Stromal cell of bone marrow (primary cell): ENCODE measurements at places on chromosomes 5 and 9.

GRCh38 chr5:80761176-80761575, 106.4 kb upstream of the DHFR start:
- no peak for DNase-seq

GRCh38 chr5:172096207-172096940, 89.9 kb upstream of the FBXW11 start:
- no peak for DNase-seq

- DNase-seq, result no peak
These were observed 1.3 kb upstream of the OR13J1 start for GRCh38 chr9:35871545-35871944.

DNA sequence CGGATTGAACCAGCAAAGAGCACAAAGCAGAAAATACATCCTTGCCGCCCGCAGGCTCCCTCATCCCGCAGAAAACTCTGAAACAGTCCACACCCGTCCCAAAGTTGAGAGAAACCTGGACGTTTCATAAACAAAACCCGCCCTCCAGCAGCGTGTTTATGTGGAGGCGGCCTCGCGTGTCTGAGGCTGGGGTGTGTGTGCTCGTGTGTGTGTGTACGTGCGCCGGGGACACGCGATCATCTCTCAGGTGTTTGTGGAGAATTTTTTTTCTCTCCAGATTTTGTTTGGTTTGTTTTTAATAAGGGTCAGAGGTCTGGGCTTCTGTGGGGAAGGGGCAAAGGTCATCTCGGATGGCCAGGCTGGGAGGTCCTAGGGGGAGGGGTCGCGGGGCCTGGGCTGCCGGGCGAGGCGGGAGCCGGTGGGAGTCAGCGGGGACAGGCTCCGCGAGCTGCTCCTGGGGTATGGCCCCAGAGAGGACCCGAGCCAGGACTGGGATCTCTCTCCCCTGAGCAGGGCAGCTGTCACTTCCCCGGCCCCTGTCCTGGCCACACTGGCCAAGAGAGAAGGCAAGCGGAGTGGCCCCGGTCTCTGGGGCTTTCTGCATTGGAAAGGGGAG, 206.4 kb downstream of the C9orf50 start:
- DNase-seq, result no peak

GRCh38 chr9:33917036-33917435, 100.1 kb downstream of the UBE2R2 start:
- DNase-seq, result no peak

GRCh38 chr5:91206734-91207133, 176.4 kb downstream of the ARRDC3 start:
- peak; percentile 68 for DNase-seq

- no peak for DNase-seq
These were observed 60.0 kb downstream of the SHB start for GRCh38 chr9:38009035-38009501.

- no peak for DNase-seq
These were observed 17.9 kb upstream of the EGFL7 start for GRCh38 chr9:136644593-136645351.

- DNase-seq, result no peak
These were observed 2.1 kb downstream of the ARSI start for GRCh38 chr5:150300496-150301169.

- no peak for DNase-seq
These were observed 18.1 kb downstream of the TCF7 start for GRCh38 chr5:134132372-134133187.

GRCh38 chr5:97364731-97365130, 181.7 kb upstream of the RIOK2 start:
- no peak for DNase-seq

GRCh38 chr9:124415852-124416484, 726 bp upstream of the PSMB7 start:
- DNase-seq, result no peak

GRCh38 chr9:105064248-105065097, 136.5 kb upstream of the ABCA1 start:
- DNase-seq, result peak; percentile 93

GRCh38 chr5:55338810-55339243, 31.0 kb downstream of the MTREX start:
- DNase-seq, result no peak

DNA sequence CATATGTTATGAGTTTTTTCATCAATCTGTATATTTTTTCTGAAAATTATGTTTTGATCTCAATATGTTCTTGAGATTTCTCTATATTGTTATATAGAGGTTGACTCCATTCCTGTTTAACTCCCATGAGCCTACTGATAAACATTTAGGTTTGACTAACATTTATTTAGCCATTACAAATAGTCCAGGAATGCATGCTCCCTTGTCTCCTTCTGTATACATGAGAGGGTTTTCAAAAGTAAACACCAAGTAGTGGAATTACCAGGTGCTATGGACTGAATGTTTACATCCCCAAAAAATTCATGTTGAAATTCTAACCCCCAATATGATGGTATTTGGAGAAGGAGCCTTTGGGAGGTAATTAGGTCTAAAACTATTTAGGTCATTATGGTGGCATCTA, 3.5 kb upstream of the OR5C1 start:
- no peak for DNase-seq

DNA sequence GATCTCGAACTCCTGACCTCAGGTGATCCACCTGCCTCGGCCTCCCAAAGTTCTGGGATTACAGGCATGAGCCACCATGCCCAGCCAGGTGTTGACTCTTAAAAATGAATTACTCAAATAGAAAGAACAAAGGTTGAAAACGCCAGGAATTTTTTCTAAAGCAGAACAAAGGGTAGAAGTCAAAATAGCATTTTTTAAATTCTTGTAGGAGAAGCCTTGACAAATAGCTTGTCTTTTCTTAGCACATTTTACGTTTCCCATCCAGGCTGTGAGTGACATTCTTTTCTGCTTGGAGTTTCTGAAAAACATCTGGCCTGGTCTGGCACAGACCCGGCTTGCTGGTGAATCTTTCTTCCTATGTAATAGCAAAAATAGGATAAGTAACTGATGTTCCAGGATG, 169.4 kb upstream of the ZNF462 start:
- DNase-seq, result no peak

- DNase-seq, result no peak
These were observed 46.8 kb upstream of the GRAMD2B start for GRCh38 chr5:126376443-126376842.

GRCh38 chr5:16477541-16477940, 11.9 kb upstream of the ZNF622 start:
- no peak for DNase-seq

DNA sequence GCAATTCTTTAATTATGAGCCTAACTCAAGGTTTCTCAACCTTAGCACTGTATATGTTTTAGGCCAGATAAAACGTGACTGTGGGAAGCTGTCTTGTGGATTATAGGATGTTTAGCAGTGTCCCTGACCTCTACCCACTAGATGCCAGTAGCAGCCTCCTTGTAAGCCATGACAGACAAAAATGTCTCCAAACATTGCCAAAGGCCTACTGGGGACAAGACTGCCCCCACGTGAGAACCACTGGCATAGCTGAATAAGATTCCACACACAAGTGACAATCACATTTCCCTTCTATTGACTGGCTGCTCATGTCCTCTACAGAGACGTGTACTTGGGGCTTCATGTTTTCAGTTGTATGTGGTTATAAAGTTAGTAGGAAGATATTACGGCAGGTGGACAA, 55.4 kb downstream of the GOLM1 start:
- no peak for DNase-seq

DNA sequence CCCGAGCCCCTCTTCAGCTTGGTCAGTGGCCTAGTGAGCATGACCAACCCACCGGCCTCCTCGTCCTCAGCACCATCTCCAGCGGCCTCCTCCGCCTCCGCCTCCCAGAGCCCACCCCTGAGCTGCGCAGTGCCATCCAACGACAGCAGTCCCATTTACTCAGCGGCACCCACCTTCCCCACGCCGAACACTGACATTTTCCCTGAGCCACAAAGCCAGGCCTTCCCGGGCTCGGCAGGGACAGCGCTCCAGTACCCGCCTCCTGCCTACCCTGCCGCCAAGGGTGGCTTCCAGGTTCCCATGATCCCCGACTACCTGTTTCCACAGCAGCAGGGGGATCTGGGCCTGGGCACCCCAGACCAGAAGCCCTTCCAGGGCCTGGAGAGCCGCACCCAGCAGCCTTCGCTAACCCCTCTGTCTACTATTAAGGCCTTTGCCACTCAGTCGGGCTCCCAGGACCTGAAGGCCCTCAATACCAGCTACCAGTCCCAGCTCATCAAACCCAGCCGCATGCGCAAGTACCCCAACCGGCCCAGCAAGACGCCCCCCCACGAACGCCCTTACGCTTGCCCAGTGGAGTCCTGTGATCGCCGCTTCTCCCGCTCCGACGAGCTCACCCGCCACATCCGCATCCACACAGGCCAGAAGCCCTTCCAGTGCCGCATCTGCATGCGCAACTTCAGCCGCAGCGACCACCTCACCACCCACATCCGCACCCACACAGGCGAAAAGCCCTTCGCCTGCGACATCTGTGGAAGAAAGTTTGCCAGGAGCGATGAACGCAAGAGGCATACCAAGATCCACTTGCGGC, 1.8 kb downstream of the EGR1 start:
- DNase-seq, result no peak

DNA sequence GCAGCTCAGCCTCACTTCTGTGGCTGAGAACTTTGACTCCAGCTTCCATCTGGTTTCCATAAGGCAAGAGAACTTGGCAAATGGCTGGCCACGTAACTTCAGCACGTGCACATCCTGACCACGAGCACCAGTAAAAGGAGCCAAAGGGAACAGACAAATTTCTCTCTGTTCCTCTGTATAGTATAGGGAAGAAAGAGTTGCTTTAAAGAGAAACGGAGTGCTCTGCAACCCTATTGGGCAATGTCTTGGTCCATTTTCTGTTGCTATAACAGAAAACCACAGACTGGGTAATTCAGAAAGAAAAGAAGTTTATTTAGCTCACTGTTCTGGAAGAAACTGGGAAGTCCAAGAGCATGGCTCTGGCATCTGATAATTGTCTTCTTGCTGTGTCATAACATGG, 558.7 kb downstream of the ACTL7B start:
- DNase-seq, result peak; percentile 96

DNA sequence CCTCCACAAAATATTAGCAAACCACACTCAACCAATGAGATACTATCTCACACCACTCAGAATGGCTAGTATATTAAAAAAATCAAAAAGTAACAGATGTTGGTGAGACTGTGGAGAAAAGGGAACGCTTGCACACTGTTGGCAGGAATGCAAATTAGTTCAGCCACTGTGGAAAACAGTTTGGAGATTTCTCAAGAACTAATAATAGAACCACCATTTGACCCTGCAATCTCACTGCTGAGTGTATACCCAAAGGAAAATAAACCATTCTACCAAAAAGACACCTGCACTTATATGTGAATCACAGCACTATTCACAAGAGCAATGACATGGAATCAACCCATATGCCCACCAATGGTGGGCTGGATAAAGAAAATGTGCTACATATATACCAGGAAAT, 393.5 kb downstream of the PDE4D start:
- no peak for DNase-seq

DNA sequence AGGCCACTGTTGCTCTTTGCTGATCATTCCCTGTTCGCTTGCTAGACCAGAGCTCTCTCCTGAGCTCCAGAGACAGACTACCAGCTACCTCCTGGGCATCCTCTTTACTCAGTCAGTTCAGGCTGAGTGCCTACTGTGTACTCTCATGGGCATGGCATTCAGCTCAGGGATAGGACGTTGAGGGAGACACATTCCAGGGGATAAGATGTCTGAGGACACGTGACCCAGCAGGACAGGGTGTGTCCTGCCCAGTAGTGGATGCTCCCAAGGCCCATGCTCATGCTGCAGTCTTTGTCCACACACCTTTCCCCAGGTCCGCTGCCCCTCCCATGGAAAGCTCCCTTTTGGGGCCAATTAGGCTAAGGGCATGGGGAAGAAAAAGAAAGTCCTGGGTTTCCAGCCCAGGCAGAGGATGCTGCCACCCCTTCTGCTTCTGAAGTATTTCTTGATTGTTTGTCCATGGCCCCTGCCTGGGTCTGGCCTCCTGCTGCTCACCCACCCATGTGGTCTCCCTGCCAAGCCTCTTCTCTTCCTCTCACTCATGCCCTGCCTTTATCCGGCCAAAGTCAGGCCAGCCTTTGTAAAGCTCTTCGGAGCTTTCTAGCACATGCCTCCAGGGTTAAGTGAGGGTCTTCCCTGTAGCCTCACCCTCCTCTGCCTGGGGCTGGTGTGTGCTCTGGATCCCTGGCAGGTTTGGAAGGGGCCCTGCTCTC, 60.5 kb upstream of the PITX1 start:
- no peak for DNase-seq

GRCh38 chr5:120096413-120096812, 367.7 kb upstream of the PRR16 start:
- DNase-seq, result no peak

- DNase-seq, result no peak
These were observed 296.2 kb upstream of the EDIL3 start for GRCh38 chr5:84680908-84681307.

DNA sequence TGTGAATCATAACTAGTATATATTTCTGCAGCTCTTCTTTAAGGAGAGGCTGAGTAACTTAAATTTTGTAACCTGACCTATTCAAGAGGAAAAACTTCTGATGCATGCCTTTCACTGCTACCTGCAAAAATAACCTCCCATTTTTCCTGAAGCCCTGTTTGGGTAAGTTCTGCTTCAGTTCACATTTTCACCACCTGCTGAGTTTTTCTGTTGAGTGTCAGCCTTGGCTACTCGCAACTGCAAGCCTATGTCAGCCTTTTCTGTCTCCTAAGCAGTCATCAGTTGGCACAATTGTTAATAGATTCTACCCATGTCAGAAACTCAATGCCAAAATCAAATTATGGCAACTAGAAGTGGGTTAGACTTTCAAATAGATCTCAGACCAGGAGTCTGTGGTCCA, 8.2 kb upstream of the TNFAIP8 start:
- no peak for DNase-seq
